ENCODE measurements at places on chromosomes 3 and 15.

- DNase-seq = no peak
These were observed 79.2 kb downstream of the SEMA5B start for GRCh38 chr3:122948408-122948807.

- DNase-seq = no peak
These were observed 288.3 kb upstream of the LMCD1 start for GRCh38 chr3:8213286-8213685.

DNA sequence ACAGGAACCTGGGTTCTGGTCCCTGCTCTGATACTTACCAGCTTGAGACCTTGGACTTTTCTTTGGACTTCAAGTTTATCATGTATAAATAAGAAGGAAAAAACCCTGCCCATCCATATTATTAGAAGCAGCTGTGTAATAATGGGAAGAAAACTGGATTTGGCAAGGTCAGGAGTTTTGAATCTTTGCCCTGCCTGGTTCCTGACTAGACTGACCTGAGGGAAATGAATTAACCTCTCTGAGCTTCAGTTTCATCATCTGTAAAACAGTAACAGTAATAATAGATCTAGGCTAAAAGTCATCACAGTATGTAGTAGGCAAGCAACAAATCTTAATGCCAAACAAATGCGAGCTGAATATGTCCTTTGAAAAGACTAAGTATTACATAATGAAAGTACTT is 68.8 kb downstream of the FSIP1 start:
- DNase-seq = no peak

DNA sequence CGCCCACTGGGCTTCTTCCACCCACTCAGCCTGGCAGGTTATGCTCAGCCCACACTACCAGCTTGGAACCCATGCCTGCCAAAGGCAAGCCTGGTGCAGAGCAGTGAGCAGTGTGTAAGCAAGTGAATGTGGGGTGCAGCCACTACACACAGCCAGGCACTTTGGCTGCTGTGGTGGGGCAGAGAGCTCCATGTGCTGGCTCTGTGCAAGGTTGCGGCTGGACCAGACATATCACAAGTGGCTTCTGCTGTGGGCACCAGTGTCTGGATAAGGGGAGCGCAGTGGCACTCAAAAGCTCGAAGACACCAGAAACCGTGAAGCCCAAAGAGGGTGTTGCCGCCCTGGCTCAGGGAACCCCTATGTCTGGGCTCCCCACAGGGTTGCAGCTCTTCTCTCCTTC is 563.7 kb downstream of the SI start:
- no peak for DNase-seq

- no peak for DNase-seq
These were observed 35.7 kb downstream of the MGA start for GRCh38 chr15:41695750-41696436.

Data from T-helper 1 cell (primary cell).